ENCODE measurements at places on chromosomes 11 and 22.
A peak's percentile ranks its signal among the peaks of the same experiment; 100 is the strongest.

GRCh38 chr11:35146074-35146521 is 7.1 kb downstream of the CD44 start:
- DNase-seq, result no peak

DNA sequence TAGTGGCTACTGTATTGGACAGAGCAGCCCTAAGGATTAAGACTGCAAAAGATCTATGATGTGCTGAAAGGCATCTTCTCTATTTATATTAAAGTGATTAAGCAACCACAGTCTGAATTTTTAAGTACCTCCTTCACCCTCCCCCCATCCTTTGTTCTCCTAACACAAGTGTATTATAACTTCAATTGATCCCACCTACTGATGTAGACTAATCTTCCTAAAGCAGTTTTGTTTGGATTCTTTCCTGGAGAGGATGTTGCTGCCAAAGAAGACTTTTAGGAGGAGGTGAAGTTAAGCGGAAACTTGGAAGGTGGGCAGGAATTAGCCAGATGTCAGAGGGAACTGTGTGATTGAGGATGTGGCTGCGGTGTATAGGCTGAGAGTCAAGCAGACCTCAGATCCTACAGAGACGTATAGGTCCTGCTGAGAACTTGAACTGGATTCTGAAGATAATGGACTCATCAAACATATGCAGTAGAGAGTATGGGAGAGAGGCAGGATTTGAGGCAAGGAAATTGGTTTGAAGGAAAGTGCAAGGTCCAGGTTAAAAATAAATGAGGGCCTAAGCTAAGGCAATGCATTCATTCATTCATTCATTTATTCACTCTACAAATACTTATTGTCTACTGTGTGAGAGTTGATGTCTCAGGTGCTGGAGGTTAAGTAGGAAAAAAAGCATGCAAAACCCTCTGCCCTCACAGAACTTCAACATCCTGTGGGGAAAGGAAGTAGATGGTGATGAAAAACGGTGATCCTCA is 5.2 kb upstream of the RASSF10 start:
- DNase-seq, result no peak

DNA sequence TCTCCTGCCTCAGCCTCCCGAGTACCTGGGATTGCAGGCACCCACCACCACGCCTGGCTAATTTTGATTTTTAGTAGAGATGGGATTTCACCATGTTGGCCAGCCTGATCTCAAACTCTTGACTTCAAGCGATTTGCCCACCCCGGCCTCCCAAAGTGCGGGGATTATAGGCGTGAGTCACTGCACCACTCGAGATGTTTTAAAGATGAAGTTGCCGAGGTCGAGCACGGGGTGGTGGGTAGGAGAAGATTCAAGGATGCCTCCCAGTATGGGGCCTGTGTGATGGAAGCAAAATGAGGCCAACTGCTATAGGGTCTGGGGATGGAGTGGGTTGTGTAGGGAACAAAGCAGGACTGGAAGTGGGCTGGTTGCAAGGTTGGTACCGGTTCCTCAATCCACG is 245.2 kb downstream of the MN1 start:
- no peak for DNase-seq

- DNase-seq, result no peak
These were observed 501.1 kb downstream of the BRD1 start for GRCh38 chr22:49326558-49326957.

DNA sequence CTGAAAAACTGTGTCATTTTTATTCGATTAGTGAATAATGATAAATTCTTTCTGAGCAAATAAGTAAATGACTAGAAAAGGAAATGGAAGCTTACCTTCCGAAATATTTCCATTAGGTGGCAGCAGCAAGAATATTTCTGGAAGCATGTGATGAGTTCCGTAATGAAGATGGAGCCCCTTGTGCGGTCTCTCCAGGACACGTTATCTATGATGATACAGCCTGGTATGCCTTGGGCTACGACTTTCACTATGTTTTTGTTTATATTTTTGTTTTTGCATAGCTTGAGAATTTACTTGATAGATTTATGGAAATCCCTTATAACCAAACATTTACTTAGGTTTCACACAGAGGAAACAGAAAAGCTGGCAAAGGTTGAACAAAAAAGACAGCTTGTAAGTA is 25.7 kb downstream of the CASP5 start:
- no peak for DNase-seq

DNA sequence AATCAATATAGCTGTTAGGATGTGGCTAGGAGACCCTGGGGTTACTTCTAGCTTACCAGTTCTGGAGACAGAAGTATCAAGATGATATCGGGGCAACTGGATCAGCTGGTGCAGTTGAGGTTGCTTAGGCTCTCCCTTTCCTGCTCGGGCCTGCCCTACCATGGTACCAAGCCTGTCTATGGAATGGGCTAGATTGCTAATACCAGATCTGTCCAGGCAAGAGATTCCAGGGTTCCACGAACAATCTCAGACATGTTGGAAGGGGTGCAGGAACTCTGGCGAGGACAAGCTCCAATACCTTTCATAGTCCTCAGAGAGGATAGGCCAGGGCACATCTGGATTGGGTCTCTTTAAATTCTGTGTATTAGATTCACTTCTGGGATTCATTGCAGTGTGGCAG is 53.8 kb downstream of the ADM start:
- no peak for DNase-seq

- no peak for DNase-seq
These were observed 6.6 kb downstream of the RPS25 start for GRCh38 chr11:119011476-119012053.

- DNase-seq, result no peak
These were observed 9.2 kb upstream of the TTLL1 start for GRCh38 chr22:43098356-43098755.

- no peak for DNase-seq
These were observed 709.7 kb upstream of the LRRC4C start for GRCh38 chr11:42169191-42169590.

DNA sequence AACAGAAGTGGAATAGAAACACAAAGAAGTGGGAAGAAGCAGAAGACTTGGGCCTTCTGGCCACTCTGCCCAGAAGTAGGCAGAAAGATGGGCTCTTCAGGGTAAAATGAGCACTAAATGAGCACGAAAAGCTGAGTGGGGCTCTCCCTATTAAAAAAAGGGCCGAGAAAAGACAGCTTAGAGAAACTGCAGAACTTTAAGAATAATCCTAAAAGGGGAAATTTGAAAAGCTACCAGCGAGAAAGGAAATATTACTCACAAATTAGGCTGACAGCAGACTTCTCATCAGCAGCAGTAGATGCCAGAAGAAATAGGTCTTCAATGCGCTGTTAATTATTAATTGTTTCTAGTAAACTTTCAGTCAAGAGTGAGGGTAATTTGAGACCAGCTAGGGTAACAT is 78.2 kb downstream of the UVRAG start:
- DNase-seq, result no peak

DNA sequence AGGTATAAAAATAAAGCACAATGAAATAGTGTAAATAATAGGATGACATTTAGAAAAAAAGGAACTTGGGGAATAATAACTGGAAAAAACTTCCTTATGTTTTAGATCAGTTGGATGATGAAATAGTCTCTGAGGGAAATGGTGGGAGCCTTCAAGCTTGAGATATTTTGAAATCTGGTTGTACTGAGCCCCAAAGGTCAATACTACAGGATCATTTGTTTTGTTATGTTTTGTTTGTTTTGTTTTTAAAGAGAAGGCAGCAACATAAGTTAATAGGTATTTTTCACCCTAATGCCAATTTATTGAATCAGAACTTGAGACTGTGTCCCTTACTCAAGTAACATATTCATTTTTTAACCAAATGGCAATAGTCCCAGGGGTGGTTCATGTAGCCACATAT is 393.1 kb downstream of the ETS1 start:
- no peak for DNase-seq

- DNase-seq, result peak; percentile 34
These were observed 7.5 kb downstream of the HSPA8 start for GRCh38 chr11:123054301-123055065.

DNA sequence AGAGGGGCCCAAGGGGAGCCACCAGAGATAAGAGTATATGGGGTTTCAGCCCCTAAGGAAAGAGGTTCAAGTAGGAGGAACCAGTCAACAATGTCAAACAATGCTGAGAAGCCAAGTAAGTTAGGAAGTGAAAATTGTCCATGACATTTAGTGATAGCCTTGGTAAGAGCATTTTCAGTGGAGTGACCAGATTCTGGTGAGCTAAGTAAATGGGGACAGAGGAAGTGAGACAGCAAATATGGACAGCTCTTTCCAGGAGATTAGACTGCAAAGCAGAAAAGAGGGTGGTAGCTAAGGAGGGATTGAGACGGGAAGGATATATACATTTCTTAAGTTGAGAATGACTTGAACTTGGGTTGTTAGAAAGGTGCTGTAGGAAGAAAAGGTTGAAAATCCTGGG is 22.9 kb downstream of the POLD3 start:
- no peak for DNase-seq

All from HuH-7.5 (cell line).